ENCODE measurements at places on chromosomes 7 and 10. TPM values are rescaled to one million over a fixed set of nuclear protein-coding genes. Genes with fewer than 3 reads are reported as not detected.

Gene GIMAP8
- 1.4 TPM for polyA plus RNA-seq

Gene MSMB
- not detected for polyA plus RNA-seq

Gene VAX1
- polyA plus RNA-seq = not detected

Gene OR2A14
- polyA plus RNA-seq = not detected

Gene OR6B1
- polyA plus RNA-seq = not detected

Gene DNAJC12
- polyA plus RNA-seq = not detected

Gene VSTM4
- not detected for polyA plus RNA-seq

Gene DNAJB9
- 29.5 TPM for polyA plus RNA-seq

Gene NCAPG2
- polyA plus RNA-seq = 2.0 TPM

Gene LIPF
- polyA plus RNA-seq = not detected

Measured in IgD-negative memory B cell (primary cell).